ENCODE measurements at places on chromosomes 2 and 18. TPM values are rescaled to one million over a fixed set of nuclear protein-coding genes. Genes with fewer than 3 reads are reported as not detected.

MAB21L4 gene
- polyA plus RNA-seq: 10.7 TPM

DNA sequence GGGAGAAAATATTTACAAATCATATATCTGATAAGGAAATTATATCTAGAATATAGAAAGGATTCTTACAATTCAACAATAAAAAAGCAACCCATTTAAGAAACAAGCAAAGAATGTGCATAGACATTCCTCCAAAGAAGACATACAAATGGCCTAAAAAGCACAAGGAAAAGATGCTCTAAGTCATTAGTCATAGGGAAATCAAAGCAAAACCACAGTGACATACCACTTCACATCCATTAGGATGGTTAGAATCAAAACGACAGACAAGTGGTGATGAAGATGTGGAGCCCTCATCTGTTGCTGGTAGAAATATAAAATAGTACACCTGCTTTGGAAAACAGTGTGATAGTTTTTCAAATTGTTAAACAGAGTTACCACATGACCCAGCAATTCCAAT lies 48.2 kb downstream of the MAPRE2 start:
- DNase-seq: no peak

DNA sequence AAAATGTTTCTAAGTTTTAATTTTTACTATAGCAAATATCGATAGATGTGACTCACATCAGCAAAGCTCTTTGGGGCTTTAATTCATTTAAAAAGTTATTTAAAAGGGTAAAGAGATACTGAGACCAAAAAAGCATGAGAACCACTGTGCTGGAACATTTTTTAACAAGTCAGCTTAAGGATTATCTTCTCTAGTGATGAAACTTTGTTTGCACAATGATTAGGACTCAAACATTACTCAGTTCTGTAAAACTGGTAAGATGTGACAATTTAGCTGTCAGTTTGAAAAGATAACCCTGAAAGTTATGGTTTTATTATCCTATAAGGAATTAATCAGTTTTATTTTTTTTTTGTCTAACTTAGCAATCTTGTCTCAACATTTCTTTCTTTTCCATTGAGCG lies 301.4 kb downstream of the TSN start:
- no peak for DNase-seq

TMEM37 gene
- polyA plus RNA-seq: 66.1 TPM

DNA sequence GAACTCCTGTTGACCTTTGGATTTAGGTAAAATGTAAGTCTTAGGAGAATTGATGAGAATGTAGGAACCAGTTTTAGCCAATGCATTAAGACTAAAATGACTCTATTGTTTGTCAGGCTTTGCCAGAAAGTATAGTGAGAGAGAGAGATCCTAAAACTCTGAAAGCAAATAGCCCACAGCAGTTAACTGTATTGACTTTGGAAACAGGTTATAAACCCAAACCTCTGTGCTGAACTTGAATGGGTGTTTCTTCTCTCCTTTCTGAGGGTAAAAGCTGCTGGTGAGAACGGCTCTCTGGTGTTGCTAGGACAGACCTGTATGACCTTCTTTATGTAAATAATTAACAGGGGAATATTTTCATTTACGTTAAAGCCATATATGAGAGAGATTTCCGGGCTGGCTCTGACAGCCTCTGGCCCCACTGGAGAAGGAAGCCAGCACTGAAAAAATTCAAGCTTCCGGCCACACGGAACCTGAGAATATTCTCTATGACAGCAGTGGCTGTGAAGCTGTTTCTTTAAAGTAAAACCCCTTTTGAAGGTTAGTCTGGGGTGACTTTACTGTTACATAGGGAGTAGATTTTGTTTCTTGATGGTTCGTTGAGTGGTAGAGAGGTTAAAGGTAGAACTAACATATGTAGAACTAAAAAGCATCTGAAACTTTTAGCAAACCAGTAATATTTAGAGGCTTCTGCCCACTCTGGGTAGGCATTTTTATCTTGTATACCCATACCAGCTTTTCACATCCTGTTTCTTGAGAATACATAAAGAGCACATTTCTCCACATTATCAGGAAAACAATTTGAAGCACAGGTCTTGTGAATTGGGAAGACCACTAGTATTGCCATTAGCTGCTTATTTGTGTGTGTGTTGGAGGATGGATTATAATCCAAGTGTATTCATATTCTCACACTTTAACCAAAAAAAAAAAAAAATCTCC lies 123.8 kb downstream of the SPTBN1 start:
- no peak for DNase-seq

GRCh38 chr2:120631236-120631635 lies 104.4 kb upstream of the GLI2 start:
- no peak for DNase-seq

MFSD2B gene
- 3.7 TPM for polyA plus RNA-seq

ACMSD gene
- polyA plus RNA-seq: 37.0 TPM

DNA sequence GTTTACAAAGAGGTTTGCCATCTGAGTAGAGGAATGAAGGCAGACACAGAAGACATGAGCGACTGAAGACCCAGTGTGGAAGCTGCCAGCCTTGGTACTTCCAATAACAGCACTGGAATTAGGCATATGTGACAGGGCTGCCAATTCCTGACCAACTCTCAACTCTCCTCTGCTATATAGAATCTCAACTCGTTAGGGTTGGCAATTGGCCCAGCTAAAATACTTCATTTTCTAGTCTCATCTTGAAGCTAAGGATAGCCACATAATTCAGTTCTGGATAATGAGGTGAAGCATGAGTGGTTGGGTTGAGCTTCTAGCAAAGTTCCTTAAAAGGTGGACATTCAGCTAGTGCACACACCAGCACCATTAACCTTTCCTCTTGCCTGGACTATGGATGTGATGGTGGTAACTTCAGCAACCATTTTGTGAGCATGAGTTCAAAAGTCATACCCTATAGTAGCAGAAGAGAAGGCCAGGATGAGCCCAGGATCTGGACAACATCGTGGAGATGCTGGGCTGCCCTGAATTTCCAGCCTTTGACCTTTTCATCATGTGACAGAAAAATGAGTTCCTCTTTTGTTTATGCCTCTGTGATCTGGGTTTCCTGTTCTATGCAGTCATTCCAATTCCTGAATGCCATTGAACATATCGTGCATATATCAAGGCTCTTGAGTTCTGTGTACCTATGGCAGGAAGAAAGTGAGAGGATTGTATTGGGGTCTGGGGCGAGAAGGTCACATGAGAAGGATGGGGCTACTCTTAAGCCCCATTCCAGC lies 68.1 kb upstream of the HAAO start:
- DNase-seq: no peak

DNA sequence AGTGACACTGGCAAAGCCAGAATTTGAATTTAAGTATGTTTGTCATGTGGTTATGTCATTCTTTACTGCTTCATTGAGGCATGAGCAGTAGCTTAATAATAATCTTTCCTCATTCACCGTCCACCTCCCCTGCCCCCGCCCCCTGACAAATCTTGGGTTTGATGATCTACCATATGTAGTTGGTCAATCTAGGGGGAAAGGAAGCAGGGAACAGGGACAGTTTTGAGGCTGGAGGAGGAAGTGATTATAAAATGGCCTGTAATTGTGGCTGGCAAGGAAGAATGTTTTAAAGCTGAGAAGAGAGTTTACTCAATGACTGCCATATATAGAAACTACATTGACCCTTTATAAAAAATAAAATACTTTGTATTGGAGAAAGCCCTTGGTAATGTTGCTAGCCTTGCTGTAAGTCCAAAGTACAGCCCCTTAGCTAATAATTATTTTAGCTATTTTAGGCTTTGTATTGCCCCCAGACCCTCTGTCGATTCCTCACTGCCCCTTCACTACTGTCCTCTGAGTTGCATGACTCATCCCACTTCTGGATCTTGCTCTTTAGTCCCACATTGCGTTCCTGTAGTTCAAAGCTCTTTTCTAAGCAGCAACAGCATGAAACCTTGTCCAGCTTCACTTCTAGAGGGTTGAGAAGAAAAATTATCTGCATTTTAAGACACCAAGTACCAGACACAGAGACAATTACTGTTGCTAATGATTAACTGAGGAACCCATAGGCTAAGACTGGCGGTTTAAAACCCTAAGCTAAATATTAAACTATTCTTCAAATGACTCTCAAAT lies 38.4 kb downstream of the PELI1 start:
- DNase-seq: peak; percentile 26

C2orf80 gene
- polyA plus RNA-seq: 0.96 TPM

- DNase-seq: no peak
These were observed 30.4 kb downstream of the MTERF4 start for GRCh38 chr2:241071677-241072111.

GRCh38 chr2:218033208-218033589 lies 30.4 kb upstream of the TNS1 start:
- no peak for DNase-seq

DNA sequence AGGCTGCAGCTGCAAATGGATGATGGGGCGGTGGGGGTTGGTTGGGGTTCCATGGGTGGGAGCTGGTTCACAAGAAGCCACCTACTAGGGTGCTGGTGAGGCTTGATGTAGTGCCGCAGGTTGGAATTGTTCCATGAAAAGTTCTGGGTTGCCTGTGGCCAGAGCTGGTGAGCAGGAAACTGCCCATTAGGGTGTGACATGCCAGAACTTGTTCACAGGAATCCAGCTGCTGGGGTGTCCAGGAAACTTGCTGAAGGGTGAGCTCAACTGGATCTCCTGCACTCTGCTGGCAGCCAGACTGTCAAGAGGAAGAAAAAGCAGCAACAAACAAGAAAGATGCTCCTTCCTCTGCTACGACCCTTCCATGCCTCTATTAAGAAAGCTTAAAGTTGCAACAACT lies 48.8 kb downstream of the MAP3K20 start:
- no peak for DNase-seq

NLRC4 gene
- polyA plus RNA-seq: 0.98 TPM

DNA sequence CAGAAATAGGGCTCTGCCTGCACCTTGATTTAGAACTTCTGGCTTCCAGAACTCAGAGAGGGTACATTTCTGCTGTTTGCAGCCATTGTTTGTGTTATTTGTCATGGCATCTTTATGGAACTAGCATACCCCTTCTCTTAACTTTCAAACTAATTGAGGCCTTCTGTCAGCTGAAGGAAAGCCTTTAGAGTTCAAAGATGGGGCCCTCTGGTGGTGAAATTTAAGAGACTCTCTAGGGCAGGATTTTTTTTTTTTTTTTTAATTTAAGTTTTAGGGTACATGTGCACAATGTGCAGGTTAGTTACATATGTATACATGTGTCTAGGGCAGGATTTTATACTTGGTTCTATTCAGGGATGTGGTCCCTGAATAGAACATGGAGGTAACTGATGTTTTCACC lies 260.6 kb upstream of the LINC00305 start:
- peak; percentile 11 for DNase-seq

GRCh38 chr18:59063300-59063906 lies 76.3 kb upstream of the SEC11C start:
- no peak for DNase-seq

DNA sequence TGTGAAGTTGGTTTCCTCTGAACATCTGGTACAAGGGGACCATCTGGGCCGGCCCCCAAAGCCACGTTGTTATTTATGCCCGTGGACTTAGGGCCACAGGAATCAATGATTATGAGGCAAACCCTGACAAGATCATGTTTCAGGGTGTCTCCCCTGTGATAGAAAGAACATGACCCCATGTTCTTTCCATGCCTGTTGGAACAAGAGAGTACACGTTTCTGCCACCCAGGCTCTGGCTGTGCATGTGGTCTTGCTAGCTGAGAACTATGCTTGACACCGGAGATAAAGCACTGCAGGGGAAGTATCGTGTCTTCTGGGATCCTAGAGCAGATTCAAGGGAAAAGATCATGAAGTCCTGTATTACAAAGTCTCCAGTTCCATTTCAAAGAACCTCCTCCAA lies 64.2 kb downstream of the TMEM17 start:
- DNase-seq: no peak

DNA sequence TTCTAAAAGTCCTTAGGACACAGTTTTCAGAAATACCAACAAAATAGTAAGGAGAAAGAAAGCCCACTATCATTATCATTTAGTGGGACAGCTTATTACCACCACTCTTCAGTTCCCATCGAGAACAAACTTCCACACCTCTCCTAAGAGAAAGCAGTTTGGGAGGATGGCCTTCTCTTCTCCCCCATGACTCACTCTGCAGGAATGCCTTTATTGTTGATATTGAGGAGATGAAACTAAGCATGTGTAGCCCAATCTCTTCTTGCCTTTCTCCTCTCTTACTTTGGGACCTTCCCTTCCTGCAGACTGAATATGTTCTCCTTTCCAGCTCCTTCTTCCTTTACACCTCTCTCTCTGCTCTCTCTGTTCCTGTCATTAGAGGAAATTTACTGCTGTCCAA lies 30.0 kb upstream of the ERMN start:
- DNase-seq: no peak
